ENCODE measurements at places on chromosomes 3 and 15.

DNA sequence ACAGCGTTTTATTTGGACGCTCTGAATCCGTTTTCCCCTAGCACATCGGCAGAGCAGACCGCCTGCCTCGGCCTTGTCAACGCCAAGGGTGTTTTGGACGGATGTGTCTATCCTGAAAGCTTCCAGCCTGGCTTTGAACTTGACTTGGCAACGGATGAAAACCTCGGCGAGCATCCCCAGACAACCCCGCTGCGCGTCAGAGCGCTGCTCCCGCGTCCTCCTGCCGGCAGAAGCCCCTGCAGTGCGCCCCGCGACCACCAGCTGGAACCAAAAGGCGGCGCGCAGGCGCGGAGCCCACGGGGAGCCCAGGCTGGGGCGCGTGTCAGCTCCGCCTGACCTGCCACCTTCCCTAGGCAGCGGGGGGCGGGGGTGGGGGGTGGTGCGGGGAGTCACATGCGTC lies 26.2 kb upstream of the ARL8B start:
- no peak for DNase-seq

DNA sequence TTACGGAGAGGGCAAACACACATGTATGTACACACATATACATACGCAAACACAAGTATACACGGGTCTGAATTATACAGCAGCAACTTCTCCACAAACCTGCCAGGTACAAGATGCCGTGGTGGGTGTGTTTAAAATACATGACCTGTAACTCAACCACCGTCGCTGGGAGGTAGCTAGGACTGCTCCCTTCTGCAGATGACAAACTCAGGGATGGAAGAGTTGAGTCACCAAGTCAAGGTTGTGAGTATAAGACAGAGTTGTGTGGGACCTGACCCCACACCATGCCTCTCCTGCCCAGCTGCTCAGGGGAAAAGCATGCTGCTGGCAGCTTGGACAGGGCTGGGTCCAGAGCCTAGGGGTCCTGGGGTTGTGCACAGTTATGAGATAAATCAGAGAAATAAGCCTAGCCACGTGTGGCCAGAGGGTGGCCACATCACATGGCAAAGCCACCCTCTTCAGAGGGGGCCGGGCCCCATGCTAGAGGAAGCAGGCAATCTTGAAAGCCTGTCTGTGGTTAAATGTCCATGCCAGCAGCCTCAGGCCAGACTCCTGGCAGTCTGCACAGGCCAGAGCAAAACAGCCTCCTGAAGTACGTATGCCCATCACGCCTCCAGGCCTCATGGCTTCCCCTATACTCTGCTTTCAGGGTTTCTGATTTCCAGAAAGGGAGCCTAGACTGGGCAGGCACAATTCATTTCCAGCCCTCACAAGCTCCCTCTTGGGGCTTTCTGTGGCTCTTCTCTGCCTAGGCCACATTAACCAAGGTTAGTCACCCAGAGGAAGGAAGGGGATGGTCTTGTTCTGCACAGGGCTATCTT lies 107.7 kb upstream of the RPL32 start:
- no peak for DNase-seq

GRCh38 chr3:56952846-56953245 lies 107.6 kb upstream of the SPATA12 start:
- no peak for DNase-seq

- peak; percentile 82 for DNase-seq
Measured at GRCh38 chr3:52385157-52385556, 59.7 kb downstream of the SEMA3G start.

DNA sequence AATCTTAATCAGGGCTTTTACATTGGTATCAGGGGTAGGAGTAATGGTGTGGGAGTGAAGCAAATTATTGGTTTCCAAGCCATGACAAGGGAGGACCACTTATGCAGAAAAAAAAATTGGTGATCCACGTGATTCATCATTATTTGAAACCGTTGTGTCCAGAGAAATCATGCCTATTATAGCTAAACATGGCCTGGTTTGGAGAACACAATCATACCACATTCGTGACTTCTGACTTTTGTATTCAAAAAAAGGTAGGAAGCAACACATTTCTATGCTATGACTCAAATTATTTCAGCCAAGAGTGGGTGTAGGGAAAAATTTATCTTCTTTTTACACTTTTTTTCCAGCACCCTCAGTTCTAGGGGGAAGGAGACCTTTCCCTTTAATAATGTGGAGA lies 924.3 kb upstream of the GBE1 start:
- no peak for DNase-seq

DNA sequence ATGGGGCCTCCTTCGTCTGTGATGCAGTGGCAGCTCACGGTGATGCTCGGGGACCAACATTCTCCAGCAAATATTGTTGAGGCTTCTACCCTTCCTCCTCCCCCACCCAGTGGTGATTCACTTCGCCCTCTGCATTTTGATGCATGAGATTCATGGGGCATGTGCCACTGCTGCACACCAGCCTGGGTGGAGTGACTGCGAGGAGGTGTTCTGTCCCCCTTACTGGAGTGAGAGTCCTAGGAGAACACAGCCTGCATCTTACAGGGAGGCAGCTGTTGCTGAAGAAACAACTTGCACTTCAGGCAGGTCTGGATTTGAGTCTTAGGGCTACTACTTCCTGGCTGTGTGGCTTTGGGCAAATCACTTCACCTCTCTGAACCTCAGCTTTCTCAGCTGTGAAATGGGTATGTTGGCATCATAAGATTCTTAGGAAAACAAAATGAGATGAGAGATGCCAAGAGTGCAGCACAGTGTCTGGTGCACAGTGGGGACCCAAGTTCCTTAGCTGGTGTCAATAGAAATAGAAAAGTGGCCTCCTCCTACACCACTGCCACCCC lies 10.2 kb upstream of the SKOR1 start:
- no peak for DNase-seq

GRCh38 chr15:87755226-87755625 lies 501.3 kb downstream of the NTRK3 start:
- DNase-seq = no peak

DNA sequence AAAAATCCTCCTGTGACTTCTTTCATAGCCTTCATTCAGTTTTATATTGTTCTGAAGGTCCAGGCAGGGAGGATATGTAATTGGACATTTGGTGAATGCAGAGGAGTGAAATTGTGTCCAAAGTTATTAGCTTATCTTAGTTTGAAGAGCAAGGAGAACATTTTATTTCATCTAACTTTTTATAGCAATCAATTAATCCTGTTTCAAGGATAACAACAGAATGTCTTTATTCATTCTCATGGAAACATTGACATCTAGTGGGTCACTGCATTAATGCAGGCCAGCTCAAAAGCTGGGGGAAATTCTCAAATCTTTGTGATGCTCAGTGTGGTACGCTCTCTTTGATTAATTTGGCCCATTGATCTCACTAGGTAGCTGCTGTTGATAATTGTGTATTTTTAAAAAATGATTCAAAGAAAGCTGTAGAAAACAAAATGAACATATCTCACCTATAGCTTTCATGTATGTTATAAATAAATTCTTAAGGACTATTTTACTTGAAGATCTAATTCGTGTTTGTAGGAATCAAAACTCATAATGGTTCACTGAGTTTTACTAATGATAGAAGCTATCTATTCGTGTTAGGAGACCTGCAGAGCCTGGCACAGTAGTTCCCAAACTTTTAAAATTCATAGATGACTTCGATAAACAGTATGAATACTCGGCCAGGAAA lies 150.8 kb upstream of the KCNMB2 start:
- DNase-seq = peak; percentile 80

All from T47D (cell line).